ENCODE measurements at places on chromosomes 16 and 17. TPM values are rescaled to one million over a fixed set of nuclear protein-coding genes. Genes with fewer than 3 reads are reported as not detected.

Gene CACNG3
- total RNA-seq, result not detected

Gene MMP15
- 10.6 TPM for total RNA-seq

Gene KRT16
- not detected for total RNA-seq

Gene GDE1
- 54.8 TPM for total RNA-seq

Gene CD300LG
- total RNA-seq, result 0.58 TPM

Gene KRTAP1-1
- total RNA-seq, result not detected

Gene SALL1
- 1.0 TPM for total RNA-seq

DNA sequence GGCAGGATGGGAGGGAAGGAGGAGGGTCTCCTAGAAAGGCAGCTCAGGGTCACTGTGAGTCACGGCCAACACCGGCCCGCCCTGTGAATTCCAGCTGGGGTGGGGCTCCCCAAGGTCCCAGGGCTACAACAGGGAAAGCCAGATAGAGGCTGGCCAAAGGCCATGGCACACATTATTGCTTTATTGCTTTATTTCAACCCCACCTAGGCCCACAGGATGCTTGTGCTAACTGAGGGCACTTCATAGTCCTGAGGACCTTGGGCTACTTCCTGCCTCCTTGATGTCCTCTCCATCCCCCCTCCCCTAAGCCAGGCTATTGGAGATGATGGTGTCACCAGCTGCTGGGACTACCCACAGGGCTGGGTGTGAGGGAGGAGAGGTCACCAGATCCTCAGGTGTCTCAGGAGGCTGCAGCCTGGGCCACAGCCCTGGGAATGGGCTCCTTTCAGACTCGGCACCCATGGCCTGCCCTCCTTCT is 26.1 kb downstream of the LRRC75A start:
- DNase-seq, result no peak

DNA sequence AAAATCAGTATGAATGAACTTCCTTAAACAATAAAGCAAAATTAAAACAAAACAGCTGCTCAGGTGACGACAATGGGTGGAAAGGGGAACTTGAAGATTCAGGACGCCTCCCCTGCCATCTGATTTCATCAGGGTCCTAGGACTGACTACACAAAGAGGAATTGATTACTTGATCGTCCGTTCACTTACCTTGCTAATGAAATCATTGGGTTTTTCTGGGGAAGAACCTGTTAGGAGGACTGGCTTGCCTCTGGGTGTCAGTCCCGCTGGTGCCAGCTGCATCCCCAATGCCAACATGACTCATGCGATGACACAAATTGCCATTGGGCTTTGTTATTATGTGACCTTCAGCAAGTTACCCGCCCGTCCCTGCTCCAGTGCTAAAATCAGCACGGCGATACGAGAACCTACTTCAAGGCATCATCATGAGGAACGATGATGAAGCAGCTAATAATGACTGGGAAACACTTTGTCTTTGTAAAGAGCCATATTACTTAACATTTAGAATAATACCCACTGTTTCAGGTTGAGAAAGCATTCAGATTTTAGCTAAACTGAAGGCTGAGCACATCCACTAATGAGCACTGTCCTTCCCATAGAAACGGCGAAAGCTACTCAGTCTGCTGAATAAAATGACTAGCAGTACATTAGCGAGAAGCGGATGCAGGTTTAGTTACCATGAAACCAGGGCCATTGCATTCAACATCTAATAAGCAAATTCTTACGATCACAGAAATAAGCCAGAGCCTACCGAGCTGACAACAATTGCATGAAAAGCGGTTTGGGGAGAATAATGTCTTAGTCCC is 139.4 kb downstream of the ZFHX3 start:
- no peak for DNase-seq

DNA sequence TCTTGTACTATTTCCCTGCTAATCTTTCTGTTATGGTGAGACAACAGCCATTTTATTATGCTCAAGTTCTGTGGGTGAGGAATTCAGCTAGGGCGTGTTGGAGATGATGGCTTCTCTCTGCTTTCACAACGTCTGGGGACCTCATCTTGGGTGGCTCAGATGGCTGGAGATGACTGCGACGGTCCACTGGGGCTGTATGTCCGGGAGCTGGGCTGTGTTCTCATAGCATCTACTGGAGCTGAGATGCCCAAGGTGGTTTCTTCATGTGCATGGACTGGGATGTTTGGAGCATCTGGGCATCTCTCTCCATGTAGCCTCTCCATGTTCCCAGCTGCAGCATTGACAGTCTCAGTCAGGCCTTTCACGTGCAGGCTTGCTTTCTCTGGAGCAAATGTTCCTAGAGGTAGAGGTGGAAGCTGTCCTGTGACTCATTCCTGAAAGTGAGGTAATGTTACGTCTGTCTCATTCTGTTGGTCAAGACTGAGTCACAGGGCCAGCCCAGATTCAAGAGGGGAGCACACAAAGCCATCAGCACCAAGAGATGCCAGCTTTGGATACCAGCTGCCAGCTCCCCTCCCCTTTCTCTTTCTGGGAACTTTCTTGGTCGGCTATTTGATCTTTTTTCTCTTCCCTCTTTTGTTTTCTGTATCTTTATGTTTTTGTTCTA is 96.2 kb downstream of the RAP1GAP2 start:
- DNase-seq, result no peak

GRCh38 chr16:66959704-66960161 is 1.3 kb upstream of the CES3 start:
- DNase-seq, result no peak

DNA sequence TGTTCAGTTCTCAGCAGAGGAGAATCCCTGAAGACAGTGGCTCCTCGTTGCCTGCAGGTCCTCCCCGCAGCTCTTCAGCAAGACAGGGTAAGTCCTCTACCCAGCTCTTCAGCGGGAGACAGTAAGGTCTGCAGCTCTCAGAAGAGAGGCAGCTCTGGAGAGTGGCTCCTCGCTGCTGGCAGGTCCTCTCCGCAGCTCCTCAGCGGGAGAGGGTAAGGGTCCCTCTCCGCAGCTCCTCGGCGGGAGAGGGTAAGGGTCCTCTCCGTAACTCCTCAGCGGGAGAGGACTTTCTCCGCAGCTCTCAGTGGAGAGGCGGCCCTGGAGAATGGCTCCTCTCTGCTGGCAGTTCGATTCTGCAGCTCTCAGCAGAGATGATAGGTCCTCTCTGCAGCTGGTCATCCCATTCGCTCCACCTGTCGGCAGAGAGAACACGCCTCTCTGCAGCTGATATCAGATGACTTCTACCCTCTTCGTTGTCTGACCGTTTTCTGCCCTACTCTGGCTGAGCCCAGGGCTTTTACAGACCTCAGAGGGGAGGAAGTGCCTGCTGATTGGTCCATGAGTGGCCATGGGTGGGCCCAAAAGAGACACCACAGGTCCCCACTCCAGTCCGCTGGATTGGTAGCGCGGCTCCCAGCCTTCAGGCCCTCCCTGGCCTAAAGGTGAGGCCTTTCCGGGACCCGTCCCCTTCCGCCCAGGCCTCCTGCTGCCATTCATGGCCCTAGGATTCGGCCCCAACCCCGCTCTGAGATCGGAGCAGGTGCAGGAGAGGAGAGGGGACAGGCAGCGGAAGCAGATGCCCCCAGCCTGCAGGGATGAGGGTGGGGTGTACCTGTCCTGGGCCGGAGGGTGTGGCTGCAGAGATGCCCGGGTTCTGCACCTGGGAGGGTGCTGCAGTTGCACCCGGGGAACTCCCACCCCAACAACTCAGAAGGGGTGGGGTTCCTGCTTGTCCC is 11.9 kb upstream of the SHCBP1 start:
- no peak for DNase-seq

GRCh38 chr17:81734405-81735263 is 22.6 kb downstream of the SLC25A10 start:
- no peak for DNase-seq

DNA sequence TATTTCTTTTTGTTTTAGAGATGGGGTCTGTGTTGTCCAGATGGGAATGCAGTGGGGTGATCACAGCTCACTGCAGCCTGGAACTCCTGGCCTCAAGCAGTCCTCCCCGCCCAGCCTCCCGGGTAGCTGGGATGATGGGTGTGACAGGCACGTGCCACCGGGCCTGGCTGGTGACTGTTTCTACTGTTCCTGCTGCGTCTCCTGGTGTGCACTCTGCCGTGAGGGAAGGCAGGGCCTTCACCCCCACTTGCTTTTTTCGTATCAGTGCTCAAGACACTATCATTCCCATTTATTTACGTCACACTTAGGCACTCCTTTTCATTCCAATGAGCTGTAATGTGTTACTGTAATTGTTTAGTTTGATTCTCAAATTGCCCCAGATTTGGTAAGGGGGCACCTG is 25.3 kb upstream of the PVALEF start:
- DNase-seq, result no peak

GRCh38 chr17:61422116-61422799 is 22.6 kb downstream of the TBX2 start:
- DNase-seq, result no peak

DNA sequence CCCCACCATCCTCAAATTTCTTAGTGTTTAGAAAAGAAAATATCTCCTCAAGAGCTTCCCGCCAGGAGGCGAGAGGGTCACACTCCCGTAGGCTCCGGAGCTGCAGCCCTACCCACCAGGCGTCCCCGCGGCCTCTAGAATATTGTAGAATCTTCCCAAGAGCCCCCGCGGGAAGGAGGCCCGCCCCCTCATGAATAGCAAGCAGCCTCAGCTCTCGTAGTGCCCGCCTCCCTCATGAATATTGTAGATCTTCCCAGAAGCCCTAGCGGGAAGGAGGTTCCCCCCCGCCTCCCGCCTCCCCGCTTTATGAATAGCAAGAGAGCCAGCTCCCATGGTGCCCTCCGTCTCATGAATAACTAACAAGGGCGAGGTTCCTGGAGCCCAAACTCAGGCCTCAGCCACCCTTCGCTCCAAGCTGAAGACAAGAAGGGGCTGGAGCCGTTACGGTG is at the start of gene FBXO47:
TSS of gene FBXO47 (minus strand) at position 114 of the 449 bp plus-strand sequence. CDS start 4,378 bp downstream, outside the sequence.
- peak; percentile 87 for DNase-seq

DNA sequence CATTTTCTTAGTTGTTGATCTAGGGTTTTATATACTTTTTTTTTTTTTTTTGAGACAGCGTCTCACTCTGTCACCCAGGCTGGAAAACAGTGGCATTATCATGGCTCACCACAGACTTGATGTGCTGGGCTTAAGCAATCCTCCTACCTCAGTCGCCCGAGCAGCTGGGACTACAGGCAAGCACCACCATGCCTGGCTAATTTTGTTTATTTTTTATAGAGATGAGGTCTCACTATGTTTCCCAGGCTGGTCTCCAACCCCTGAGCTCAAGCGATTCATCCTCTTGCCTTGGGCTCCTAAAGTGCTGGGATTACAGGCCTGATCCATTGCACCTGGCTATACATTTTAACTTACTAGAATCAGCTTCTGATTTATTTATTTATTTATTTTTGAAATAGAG is 34.2 kb upstream of the ATP2A3 start:
- DNase-seq, result no peak

GRCh38 chr17:17503566-17504130 is 7.5 kb upstream of the RASD1 start:
- no peak for DNase-seq

DNA sequence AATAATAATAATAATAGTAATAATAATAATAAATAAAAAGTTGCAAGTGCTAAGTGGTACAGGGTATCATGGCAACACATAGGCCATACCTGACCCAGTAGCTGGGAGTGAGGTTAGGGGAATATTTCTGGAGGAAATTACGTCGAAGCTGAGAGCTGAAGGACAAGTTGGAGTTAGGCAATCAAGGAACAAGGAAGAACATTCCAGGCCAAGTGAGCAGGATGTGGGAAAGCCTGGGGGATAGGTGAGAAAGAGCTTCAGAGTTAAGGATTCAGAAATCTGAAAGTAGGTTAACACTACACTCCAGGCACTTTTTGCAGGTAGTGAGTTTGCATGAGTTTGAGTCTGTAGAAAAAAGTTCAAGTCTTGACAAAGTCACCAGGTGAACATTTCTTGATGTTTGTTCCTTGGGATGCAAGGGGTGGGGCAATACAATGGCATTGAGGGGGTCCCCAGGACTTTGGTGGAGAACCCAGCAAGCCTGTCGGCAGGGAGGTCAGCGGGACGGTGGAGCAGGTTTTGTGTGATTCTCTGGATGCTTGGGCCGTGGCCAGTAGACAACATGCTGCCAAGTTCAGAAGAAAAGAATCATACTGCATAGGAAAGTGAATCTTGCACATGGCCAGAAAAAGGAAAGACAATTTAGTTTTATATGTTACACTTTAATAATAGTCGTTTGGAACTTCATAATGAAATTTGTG is 27.7 kb upstream of the MPHOSPH6 start:
- DNase-seq, result no peak

- no peak for DNase-seq
These were observed 39.6 kb downstream of the HLF start for GRCh38 chr17:55304171-55304859.

DNA sequence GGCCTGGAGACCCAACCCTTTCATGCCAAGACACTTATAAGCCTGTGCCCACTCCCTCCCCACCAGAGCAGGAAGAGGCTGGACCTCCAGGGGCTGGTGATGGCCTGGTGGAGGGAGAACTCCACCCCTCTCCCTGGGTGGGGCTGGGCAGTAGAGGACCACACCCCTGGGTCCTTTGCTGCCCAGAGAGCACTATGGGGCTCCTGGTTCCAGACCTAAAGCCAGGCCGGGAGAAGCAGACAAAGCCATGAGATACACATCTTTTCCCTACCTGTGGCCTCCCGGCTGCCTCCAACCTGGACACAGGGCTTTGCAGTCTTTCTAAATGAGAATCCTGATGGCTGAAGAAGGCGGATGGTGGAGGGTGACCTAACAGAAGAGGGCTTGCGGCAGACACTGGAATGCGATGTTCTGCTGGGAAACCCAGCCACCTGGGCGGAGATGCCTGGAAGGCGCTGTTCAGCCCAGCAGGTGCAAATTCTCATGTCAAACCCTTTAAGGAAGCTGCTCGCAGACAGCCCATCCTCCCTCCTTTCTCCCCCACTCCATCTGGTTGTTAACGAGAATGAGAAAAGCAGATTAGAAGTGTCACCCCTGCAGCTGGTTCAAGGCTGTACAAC is 43.9 kb upstream of the KIFC3 start:
- no peak for DNase-seq

Measured in urinary bladder (tissue), 4 donors.